Activated CD4-positive, alpha-beta T cell treated with anti-CD3 and anti-CD28 coated beads, Interleukin-2, Interleukin-4, amounts not matched to agents 100 ng/mL and 50 ng/mL, durations not matched to agents 16 hours and 8 hours (primary cell): ENCODE measurements at places on chromosomes 7 and 10.

- no peak for DNase-seq
Observed at GRCh38 chr7:1369916-1370657, 89.2 kb downstream of the MICALL2 start.

DNA sequence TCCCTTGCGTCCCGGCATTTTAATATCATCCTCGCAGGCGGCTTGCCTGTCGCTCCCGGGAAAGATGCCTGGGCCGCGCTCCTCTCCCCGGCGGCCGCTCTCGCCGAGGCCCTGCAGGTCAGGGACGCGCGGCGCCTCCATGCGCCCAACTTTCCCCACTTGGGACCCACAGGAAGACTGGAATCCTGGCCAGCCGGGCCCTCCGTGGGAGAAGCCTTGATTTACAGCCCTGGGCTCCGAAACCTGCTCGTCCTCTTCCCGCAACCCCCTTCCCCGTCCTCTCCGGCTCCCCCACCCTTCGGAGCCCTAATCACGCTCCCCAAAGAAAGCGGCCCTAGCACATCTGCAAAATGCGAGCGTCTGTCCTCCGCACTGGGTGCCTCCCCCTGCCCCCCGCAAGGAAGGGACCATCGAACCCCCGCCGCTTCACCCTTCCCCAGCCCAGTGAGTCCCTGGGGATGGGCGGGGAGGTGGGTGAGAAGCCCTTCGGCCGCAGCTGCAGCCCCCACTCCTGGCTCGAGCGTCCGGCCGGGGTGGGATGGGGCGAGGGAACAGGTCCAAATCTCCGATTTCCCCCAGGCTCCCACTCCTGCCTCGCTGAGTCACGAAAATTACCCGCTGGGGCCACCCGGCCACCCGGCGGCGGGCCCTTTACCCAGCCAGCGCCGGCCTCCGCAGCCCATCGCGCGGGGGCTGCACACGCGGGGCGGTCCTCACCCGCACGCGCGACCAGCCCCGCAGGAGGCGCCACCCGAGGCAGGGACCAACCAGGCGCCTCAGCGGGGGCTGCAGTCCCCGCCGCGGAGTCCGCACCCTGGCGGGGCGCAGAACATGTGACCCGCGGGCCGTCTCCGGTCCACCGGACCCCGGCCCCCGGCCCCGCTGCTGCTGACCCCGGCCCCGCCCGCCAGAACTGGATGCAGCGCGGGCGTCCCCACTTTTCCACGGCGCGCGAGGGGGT is 695 bp downstream of the HSPA12A start:
- no peak for DNase-seq

GRCh38 chr7:7529328-7529727 is 6.3 kb downstream of the COL28A1 start:
- no peak for DNase-seq

- no peak for DNase-seq
Observed at GRCh38 chr7:130352194-130353074, 7.8 kb downstream of the CPA5 start.

DNA sequence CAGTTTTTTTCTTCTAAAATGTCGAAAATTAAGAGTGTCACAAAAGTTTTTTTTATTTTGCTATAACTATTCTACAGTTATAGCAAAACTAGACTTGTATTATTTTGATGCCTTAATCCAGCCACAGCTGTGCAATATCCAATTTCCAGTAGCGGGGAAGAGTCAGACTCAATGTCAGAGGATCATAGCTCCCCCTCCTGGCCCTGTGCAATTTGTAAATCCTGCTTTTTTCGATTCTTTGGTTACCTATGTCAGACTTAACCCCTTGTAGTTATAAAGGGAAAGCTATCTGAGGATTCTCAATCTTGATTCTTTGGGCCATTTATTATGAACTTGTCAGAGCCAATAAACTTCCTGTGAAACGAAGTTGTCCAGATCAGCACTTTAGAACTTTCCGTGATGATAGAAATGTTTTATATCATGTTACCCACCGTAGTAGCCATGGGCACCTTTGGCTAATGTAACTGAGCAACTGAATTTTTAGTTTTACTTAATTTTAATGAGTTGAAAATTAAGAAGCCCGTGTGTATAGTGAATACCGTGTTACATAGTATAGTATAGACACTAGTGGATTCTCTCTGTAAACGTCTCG is 87.7 kb upstream of the PRKCQ start:
- DNase-seq, result peak; percentile 56

- no peak for DNase-seq
Observed at GRCh38 chr7:137609500-137609899, 237.3 kb downstream of the DGKI start.

GRCh38 chr7:116224492-116225098 is 14.3 kb downstream of the TES start:
- no peak for DNase-seq

DNA sequence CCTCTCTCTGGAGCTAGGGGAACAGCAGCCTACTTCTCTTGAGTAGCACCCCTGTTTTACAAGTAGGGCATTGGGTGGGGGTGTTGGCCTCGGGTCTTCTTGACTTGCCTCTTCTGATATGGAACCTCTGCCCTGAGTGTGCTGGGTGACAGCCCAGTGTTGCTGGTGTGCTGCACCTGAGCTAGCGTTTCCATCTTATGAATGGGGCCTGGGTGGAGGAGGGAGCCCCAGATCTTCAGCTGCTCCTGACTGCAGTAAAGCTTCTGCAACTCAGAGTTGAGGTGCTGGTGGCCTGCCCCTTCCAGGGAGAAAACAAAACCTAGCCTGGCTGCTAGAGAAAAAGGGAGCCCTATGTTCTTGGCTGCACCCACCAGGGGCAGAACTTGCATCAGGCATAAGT is 202.5 kb upstream of the SHH start:
- no peak for DNase-seq

DNA sequence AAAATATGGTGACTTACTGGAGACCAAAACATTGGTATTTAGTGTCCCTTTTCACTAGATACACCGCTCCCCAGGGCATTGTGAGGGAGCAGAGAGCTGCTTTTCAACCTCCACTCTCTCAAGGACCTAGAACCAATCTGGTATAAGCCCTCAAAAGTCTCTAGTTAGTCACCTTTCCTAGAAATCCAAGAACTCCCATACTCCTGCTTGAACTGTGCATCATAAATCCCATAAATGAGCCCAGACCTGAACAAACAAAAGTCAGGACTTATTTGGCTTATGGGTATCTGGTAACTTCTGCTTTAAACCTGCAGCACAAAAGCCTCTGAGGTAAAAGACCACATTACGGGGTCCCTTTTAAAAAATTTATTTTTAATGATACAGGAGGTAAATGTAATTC is 603.1 kb upstream of the LRRTM3 start:
- no peak for DNase-seq

GRCh38 chr10:19843487-19843886 is 27.3 kb downstream of the PLXDC2 start:
- DNase-seq, result no peak

DNA sequence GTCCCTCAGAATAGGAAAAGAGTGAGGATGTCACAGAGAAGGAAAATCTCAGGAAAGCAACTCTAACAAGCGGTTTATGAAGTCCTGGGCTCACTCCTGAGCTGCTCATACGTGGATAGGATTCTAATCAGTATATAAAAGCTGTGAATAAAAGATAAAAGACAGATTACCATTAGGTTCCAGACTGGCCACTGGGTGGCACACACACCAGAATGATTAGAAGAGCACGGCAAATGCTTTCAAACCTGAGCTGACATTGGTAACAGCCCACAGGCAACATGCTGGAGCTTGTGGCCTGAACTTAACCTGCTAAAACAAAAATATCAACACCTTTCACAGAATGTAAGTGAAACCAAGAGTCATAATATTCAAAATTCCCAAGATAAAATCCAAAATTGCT is 370.8 kb downstream of the GRID1 start:
- DNase-seq, result peak; percentile 25

- DNase-seq, result peak; percentile 71
Observed at GRCh38 chr10:11145495-11145855, 127.8 kb downstream of the CELF2 start.

DNA sequence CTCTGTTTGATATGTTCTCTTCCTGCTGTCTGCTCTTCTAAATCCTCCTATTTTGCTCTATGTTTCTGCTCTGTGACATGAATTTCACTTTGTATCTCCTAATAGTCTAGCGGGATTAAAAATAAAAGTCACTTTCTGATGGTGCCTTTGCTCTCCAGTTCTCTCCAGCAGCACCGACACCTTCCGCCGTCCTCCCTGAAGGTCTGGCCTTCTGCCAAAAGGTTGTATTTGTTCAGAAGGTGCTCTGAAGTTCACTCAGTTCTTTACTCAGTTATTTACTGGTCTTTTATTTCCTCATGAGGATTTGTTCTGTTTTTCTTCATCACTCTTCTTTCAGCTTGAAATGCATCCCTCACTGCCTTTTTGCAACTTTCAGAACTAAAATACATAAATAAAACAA is 11.2 kb upstream of the EPHA1 start:
- DNase-seq, result no peak

DNA sequence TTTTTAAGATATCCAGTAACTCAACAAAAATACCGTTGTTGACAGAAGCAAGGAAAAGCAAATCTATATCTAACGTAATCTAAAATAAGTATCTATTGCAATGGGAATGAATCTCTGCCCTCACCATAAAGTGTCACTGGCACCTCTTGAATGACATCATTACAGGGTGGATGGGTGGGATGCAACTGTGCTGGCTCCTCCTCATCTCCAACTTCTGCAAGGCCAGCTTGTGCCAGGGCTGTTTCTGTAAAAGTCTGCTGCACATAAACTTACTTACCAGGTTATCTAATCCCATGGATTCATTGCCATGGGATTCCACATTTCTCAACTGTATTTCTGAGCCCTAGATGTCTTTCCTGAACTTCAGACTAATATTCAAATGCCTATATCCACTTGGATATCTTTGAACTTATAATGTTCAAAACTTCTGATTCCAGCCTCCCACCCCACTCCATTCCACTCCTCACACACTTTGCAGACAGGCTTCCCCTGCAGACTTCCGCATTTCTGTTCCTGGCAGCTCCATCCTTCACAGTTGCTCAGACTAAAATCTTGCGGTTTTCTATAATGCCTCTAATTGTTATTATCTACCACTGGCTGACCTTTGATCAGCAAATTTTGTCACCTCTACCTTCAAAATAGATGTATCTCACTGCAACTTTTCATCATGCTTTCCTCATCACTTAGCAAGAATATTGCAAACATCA is 10.7 kb downstream of the FGL2 start:
- DNase-seq, result no peak

GRCh38 chr7:57821438-57822382 is 371.7 kb downstream of the ZNF716 start:
- DNase-seq, result no peak

DNA sequence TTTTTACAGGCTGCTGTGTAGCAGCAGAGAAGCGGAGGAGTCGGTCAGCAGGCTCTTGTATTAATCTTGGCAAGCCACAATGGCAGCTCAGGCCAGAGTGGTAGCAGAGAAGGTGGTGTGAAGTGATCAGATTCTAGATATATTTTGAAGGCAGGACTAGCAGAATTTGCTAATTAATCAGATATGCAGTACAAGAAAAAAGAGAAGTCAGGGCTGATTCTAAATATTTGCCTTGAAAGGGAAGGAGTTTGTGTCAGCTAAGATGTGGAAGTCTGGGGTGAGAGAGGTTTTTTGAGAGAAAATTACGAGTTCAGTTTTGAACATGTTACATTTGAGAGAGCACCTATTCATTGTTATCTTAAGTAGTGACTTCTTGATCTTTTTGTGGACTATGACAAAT is 176.3 kb downstream of the WNT2 start:
- DNase-seq, result no peak

GRCh38 chr10:30284865-30285594 is 64.0 kb downstream of the MTPAP start:
- DNase-seq, result no peak

GRCh38 chr7:30743371-30744074 is 8.4 kb upstream of the INMT start:
- DNase-seq, result no peak

DNA sequence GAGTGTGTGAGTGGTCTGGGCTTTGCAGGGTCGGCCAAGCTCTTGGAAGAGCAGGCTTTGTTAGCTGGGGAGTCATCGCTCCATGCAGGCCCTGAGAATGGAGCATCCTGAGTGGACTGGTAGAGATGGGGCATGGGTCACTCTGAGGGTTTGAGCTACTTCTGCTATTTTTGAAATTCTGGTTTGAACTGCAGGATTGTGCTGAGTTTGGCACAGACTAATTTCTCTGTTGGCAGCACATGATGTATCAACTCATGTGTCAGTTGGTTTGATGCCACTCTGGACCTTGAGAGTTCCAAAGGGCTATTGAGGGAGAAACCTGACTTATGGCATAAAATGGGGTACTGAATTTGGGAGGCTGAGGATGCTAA is 56.3 kb downstream of the LRMDA start:
- no peak for DNase-seq

- DNase-seq, result no peak
Observed at GRCh38 chr10:124075231-124075955, 18.0 kb downstream of the CHST15 start.

DNA sequence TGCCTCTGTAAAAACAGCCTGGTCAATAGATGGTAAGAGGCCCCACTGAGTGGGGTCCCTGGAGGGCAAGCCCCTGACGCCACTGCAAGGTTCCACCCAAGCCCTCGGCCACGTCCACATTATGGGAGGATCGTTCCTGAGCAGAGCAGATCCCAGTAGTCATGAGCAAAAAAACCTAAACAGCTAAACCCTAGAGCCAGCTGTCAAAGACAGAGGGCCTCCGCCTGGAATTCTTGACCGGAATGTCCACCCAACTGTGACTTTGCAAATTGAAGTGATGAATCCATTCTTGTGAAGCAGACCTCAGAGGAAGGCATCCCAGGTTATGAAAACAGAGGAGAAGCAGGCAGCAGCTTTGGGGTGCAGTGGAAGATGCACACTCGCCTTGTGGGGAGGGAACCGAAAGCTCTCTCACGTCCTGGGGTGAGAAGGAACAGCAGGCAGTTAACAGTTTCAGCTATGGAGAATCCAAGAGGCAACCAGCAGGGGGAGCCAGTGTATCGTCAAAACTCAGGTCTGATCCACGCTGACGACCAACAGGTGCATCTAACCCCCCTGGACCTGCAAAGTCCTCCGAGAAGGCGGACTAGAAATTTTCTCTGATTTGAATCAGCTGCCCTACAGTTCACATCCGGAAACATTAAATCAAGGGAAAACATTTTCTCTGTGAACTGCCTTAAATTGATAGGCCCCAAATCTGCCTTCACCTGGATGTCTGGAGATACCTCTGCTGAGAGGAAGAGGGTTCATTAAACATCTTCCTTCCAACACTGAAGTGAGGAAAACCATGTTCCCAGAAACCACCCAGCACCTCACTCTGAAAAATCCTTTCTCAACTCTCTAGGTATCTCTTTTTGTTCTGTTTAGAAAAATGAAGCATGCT is 139.1 kb upstream of the PFKP start:
- DNase-seq, result peak; percentile 77

DNA sequence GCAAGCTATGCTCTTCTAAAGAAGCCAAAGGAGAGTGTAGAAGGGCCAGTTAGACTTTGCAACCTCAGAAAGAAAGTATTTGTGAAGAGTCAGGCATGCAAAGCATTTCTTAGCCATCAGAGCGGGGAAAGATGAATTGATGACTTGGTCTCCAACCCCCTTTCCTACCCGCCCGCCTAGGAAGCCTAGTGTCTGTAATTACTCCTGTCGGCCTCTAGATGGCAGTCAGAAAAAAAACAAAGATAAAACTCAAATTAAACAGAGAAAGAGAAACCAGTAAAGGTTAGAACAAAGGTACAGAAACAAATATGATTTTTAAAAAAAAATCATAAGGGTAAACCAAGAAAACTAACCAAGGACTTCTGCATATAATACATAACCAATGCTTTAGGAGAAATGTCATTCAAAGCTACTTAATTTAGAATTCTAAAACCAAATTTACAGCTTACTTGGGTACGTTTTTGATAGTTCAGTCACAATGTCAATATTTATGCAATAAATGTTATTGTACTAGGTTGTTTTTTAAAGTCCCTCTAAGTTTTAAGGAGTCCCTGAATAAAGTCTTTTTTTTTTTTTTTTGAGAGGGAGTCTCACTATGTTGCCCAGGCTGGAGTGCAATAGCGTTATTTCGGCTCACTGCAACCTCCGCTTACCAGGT is 97.6 kb downstream of the LYZL1 start:
- DNase-seq, result peak; percentile 30
